ENCODE measurements at places on chromosomes 5 and 9.

GRCh38 chr5:855771-856530, 5.2 kb upstream of the ZDHHC11 start:
- DNase-seq: no peak

DNA sequence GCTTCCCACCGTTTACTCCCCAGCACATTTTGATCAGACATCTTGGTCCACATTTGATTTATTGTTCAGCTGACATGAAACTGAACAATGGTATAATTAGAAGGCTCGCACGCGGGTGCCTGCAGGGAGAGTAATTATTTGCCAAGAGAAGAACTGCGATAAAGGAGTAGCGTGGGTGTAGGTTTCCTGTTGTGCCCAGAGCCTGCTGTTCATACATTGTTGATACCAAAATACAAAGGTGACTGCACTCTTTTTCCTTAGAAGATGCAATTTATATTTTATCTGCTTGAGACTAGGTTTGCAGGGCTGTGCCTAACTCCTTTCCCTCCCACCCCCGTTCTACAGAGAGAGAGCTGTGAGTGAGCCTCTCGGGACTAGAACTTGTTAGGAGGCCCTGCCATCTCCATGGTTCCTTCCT, 241.8 kb upstream of the MSX2 start:
- no peak for DNase-seq

GRCh38 chr5:37184748-37185364, 64.3 kb downstream of the CPLANE1 start:
- DNase-seq: no peak

GRCh38 chr9:91163773-91164471, 197.8 kb downstream of the AUH start:
- DNase-seq: no peak

GRCh38 chr5:91224969-91225368, 158.1 kb downstream of the ARRDC3 start:
- no peak for DNase-seq
